ENCODE measurements at places on chromosomes 6 and 20.
A peak's percentile ranks its signal among the peaks of the same experiment; 100 is the strongest.

DNA sequence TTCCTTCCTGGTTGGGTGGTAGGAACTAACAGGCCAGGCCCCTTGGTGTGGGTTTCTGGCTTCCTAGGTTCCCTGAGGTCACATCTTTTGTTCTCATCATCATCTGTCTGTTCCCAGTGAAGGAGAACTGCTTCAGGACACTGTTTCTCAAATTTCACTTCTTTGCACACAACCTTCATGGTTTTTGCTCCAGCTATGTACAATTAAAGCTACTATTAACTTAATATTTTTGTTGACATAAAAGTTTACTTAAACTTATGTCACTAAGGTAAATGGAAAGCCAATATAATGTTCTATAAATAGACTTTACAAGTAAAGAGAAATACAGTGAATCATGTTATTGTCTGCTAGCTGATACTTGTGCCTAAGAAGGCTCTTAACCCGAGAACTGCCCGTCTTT lies 120.7 kb upstream of the KCNG1 start:
- DNase-seq, result no peak

- DNase-seq, result peak; percentile 54
Observed at GRCh38 chr6:32982084-32982701, 13.8 kb downstream of the BRD2 start.

DNA sequence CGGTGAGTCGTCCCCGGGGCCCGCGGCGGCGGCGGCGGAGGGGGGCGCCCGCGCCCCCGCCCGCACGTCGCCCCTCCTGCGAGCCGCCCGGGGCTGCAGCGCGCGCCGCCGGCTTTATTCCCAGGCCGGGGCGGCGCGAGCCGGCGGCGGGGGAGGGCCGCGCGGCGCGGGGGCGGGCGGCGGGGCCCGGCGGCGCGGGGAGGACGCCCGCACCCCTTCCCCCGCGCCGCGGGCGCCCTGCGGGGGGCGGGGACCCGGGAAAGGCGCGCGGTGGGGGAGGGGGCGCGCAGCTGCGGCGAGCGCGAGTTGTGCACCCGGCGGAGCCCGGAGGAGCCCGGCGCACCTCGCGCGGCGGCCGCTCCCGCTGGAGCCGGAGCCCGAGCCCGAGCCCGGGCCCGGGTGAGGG lies 646 bp downstream of the HMGA1 start:
- DNase-seq, result no peak

- DNase-seq, result peak; percentile 99
Observed at GRCh38 chr6:159726918-159727716, at the start of gene WTAP. Gene WTAP (plus strand): TSS chr6:159727506. CDS start chr6:159736266, 8,760 bp downstream.

DNA sequence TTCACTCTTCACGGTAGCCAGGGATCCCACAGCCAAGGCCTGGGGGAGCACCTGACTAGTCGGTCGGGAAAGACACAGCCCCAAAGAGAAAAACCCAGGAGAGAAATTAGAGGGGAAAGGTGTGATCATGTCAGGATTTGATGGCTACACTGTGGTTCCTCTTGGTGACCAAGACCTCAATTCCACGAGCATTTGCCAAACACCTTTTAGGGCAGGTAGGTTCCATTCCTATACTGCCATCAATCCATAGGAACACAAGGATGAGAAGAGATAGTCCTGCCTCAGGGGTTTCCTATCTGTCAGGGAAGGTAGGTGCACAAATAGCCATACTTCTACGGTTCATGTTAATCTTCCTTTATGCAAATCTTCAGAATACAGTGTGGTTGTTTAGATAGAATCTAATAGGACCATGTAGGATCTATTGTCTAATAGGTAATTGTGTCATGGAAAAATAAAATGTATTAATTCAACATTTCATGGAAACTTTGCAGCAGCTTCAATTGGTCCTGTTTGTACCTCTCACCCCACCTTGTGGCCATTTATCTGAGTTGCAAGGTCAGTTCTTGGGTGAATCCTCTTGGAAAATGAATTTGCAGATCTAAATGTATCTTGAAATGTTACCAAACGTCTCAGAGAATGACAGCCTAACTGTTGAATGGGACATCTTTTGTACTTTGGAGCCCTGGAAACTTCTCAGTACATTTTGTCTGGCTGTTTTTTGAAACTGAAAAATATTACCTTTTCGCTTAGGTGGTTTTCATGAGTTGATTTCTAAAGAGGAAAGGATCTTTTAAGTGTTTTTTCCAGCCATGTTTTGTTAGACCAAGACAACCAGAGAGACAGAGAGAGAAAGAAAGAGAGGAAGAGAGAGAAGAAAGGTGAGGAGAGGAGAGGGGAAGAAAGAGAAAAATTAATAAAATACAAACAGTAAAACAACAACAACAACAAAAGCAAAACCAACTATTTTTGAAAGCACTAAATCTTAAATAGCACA lies 33.7 kb upstream of the IYD start:
- DNase-seq, result peak; percentile 68

- peak; percentile 29 for DNase-seq
Observed at GRCh38 chr20:43658069-43658722, 8.7 kb upstream of the MYBL2 start.

GRCh38 chr6:169862892-169863525 lies 111.6 kb downstream of the ERMARD start:
- DNase-seq, result no peak

DNA sequence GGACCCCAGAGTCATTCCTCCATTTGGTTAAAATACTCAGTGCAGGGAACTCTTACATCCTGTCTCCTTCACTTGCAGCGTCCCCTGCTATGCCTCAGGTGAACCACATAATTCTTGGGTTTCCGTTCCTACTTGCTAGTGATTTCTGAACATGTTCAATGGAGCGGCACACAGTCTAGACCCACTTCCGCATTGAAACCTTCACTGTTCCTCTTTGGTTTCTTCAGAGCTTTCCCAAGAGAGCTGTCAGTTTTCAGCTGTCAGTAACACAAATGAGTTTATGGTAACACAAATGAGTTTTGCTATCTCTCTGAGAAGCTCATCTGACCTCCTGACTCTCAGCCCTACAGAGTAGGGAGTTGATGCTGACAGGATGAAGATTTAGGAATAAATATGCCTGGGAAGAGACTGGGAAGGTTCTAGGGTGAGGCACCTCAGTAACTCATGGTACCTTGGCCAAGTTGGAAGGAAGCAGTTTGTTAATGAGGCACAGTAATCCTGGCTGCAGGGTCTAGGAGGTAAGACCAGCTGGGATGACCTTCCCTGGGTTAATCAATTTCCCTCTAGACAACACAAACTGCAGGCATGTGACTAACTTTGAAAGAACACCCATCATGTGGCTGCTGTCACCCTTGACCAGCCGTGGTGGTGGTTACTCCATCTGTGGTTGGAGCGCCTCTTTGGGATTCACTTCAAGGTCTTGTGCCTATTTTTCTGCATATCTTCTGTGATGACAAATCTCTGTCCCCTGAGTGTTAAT lies 5.4 kb downstream of the SYS1 start:
- peak; percentile 96 for DNase-seq

DNA sequence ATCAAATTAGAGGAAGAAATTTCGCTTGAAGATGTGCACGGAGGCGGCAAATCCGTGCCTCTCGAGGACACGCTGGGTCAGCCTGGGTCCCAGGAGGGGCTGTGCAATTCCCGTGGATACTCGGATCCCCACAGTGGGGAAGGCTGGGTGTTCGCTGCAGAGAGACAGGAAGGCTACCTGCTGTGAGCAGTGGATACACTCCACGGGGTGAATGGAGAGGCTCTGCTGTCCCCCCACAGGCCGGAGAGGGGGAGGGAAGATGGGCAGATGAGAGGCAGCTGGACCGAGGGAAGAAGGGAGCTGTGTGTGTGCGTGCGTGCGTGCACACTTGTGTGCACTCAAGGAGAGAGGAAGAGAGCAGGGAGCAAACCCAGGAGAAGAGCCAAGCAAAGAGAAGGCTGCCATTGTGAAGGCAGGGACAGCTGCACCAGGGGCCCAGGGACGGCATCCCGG lies 57.3 kb downstream of the SULF2 start:
- no peak for DNase-seq

DNA sequence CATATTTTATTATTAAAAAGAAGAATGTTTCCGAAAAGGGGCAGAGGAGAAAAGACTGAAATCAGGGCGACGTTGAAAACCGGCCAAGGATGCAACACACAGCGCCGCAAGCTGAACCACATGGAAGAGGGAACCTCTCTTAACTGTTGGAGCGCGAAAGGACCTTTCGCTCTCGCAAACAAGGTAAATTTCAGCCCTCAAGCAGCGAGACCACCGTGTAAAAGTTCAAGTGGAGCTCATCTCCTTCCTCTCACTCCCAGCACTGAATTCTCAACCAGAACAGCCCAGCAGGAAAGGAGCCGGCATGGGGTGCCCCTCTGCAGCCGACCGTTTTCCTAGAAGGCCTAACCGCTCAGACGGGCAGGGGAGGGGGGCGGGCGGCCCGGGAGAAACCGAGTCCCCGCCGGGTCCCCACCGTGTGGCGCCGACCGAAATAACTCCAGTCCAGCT lies 621 bp downstream of the GPR63 start:
- peak; percentile 25 for DNase-seq

GRCh38 chr20:34528921-34529297 lies 12.7 kb downstream of the DYNLRB1 start:
- DNase-seq, result no peak

DNA sequence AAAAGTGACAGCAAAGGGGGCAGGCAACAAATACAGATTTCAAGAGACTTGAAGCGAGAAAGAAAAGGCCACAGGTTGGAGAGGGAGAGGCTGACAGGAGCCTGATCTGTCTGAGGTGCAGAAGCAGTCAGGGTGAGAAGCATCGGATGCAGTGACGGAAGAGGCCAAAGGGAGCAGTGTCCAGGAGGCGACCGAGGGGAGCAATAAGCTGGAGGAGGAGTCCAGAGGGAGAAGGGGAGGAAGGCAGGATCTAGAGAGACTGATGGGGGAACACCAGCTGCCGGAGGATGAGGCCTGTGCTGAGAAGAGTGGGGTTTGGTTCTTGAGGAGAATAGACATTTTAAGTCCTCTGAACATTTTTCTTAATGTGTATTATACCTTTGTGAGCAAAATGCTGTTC lies 23.8 kb downstream of the FARS2 start:
- DNase-seq, result no peak

DNA sequence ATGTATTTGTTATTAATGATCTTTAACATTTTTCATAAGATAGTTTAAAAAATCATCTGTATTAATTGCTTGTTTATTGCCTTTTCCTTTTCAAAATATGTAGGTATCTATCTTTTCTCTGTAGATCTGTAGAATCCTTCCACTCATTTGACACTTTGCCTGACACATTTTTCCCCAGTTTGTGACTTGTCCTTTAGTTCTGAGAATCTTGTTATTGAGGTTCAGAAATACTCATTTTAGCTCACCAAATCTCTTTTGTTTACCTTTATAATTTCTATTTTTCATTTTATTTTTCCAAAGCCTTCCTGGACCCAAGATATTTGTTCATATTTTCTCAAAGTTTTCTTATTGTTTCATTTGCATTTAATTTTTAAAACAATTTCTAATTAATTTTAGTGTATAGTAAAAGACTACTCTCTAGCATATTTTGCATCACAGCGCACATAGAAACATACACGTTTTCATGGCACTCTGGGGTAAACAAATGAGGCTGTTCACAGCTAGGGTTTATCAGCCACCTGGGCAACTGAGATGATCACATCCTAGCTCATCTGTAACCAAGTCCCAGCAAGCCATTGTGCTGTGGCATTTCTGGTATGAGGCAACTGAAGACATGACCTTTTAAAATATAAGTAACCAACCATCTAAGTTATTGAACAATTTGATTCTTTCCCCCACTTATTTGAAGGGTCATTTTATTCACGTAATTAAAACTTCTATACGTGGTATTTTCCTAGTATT lies 275.7 kb downstream of the ADGB start:
- no peak for DNase-seq

DNA sequence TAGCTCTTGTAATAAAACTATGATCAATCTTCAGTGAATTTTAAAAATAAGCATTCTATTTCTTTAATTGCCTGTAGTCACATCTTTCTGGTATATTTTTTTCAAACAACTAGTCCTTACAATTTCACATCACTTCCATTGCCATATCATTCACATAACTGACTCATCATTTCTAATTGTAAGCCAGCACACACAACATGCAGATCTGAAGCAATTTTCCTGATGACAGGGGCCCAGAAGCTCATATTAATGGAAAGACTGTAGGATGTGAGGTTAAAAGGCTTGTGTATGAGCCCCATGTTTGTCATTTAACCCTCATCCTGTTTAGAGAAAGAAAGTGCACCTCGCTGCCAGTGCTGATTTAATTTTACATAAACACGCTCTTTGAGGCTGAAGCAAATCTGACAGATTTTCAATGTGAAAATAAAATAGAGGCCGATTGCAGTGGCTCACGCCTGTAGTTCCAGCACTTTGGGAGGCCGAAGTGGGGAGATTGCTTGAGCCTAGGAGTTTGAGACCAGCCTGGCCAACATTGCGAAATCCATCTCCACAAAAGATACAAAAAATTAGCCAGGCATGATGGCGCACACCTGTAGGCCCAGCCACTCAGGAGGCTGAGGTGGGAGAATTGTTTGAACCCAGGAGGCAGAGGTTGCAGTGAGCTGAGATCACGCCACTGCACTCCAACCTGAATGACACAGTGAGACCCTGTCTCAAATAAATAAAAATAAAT lies 40.1 kb upstream of the LTV1 start:
- DNase-seq, result no peak

DNA sequence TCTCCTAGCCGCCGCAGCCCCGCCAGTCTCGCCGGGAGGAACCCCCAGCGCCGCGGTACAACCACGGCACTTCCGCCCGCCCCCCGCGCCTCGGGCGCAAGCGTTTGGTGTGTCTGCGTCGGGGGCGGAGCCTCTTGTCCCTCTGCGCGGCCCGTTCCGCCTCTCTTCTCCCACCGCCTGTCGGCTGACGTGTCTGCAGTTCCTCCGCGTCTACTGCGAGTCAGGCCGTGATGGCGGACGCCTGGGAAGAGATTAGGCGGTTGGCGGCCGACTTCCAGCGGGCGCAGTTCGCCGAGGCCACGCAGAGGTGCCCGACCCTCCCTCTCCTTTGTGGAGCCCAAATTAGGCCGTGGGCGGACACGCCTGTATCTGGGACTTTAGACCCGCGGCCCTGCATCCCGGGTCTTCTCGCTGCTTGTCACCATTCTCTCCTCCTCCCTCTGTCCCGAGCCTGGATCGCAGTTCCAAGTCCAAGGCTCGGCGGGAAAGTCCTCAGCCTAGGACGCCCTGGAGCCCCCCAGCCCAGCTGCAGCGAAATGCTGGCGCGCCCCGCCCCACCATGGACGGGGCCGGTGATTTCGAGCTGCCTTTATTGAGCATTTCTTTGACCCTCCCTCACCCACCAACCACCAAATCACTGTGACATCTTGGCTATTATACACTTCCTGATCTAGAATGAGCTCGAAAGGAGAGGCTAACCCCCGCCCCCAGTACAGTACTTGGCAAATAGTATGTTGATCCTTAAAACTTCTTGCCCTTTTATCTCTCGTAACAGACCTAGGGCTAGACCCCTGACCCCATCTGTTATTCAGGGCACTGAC lies at the start of gene UFL1:
Gene UFL1, plus strand, starts transcription at position 163 of the 821 bp plus-strand sequence. Its CDS starts 68 bp downstream, at position 231.
- DNase-seq, result peak; percentile 96
